ENCODE measurements at places on chromosomes 13 and 19. TPM values are rescaled to one million over a fixed set of nuclear protein-coding genes. Genes with fewer than 3 reads are reported as not detected.

DNA sequence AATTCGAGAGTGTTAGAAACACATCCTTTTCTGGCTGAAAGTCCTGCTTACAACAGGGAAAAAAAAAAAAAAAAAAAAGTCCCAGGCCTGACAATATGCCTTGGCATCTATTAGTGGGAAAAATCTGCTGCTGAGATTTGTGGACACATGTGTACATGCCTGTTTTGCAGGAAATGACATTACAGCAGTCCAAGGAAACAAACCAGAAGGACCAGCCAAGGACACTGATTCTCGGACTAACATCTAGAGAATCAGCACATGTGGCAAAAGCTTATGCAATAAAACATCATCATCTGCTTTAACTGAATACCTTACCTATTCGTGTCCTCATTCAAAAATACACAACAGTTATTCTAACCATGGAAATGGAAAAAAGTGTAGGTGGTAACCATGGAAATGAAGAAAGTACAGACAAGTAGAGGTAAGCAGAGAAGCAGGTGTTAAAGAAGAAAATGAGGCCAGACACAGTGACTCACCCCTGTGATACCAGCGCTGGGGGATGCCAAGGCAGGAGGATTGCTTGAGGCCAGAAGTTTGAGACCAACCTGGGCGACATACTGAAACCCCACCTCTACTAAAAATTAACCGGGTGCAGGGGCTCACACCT lies 9.4 kb upstream of the DPY19L3 start:
- DNase-seq: no peak

GRCh38 chr13:84570831-84571230 lies 688.6 kb upstream of the SLITRK1 start:
- DNase-seq: no peak

DNA sequence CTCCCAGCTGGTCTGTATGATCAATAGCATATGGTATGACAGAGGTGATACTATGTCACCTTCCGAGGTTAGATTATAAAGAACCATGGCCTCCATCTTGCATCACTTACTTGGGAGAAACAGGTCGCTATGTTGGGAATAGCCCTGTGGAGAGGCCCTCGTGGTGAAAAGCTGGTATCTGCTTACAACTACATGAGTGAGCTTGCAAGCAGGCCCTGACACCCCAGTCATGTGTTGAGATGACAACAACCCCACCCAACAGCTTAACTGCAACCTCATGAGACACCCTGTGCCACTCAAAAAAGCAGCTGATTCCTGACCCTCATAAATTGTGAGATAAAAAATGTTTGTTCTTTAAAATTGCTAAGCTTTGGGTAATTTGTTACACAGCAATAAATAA lies 18.8 kb downstream of the MTRF1 start:
- no peak for DNase-seq

- DNase-seq: no peak
These were observed 47.0 kb upstream of the RAP2A start for GRCh38 chr13:97386801-97387484.

DNA sequence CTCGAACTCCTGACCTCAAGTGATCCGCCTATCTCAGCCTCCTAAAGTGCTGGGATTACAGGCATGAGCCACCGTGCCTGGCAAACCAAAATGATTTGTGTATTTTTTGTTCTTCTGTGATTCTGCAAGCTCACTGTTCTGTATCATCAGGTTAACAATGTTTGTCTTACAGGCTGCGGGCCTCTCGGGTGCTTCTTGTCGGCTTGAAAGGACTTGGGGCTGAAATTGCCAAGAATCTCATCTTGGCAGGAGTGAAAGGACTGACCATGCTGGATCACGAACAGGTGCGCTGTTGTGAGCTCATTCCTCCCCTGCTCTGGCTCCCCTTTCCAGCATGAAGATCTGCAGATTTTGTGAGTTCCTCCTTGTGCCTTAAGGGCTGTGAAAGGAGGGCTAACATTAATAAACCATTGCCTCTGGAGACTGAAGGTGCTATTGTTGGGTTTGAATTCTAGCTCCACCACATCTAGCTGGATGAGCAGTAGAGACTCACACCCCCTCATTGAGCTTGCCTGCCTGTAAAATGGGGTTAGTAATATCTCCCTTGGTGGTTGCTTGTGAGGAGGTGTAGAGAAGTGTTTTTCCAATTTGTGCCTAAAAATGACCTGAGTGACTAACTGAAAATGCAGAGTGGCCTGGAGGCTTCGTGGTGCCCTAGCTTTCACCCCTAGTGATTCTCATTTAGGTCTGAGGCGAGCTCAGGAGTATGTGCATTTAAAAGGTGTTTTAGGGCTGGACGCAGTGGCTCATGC lies 12.9 kb downstream of the SAE1 start:
- DNase-seq: no peak

DNA sequence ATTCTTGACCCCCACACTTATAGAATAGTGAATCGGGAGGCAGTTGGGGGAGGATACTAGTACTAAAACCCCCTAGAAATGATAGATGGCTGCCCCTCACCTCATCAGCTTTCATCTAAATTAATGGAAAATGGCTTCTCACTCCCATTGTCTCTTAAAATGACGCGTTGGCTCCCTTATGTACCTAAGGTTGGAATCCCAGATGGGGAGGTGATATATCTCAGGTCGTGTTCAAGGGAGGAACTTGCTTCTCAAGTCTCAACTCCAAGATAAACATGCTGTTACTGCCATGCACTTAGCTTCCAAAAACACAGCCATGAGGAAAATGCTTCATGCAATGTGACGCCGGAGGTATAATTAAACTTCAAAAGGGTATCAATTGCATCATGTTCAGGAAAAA lies 18.8 kb upstream of the UBE2L5 start:
- DNase-seq: no peak

The NTN5 gene
- 0.05 TPM for polyA plus RNA-seq

The SAMD1 gene
- polyA plus RNA-seq: 17.5 TPM

The RUBCNL gene
- not detected for polyA plus RNA-seq

The PRODH2 gene
- polyA plus RNA-seq: 171 TPM
